ENCODE measurements at places on chromosomes 12 and 14. TPM values are rescaled to one million over a fixed set of nuclear protein-coding genes. Genes with fewer than 3 reads are reported as not detected.

The KRT73 gene
- not detected for total RNA-seq

The CLECL1 gene
- total RNA-seq, result not detected

The PIK3C2G gene
- total RNA-seq, result not detected

The ACSM4 gene
- not detected for total RNA-seq

The TGFB3 gene
- 39.5 TPM for total RNA-seq

The FAM161B gene
- 8.4 TPM for total RNA-seq
